ENCODE measurements at places on chromosomes 1 and 21.

GRCh38 chr1:197355248-197355995 lies 87.4 kb downstream of the CRB1 start:
- no peak for DNase-seq

DNA sequence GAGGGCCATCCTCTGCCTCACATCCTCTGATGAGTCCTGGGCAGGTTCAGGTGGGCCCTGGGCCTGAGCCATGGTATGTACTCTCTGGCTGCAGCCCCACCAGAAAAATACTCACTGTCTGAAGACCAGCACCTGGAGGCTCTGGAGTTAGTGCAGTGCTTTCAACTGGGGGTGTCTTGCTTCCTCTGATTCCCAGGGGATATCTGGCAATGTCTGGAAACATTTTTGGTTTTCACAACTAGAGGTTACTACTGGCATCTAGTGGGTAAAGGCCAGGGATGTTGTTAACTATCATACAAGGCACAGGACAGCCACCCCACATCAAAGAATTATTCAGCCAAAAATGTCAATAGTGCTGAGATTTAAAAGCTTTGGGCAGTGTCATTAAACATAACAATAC lies 152.7 kb downstream of the HIVEP3 start:
- DNase-seq = no peak

- no peak for DNase-seq
These were observed 74.5 kb downstream of the RHOU start for GRCh38 chr1:228809621-228810394.

DNA sequence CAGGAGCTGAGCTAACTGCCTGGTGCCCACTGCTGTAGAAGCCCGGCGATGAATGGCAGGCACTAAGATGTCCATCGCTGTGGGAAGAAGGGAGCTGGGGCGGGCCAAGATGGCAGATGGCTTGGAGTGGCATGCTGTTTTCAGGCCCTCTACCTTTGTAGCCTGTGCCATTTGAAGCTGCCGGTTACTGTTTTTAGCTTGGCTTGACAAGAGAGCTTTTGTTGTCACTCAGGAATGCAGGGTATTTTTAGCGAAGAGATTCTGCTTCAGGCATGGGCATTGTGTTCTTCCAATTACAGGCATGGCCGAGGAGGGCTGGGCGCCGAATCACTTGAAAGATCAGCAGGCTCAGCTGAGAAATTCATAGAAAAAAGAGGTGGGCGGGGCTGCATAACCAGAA lies 348.7 kb downstream of the RPS6KC1 start:
- no peak for DNase-seq
